ENCODE measurements at places on chromosomes 4 and X. TPM values are rescaled to one million over a fixed set of nuclear protein-coding genes. Genes with fewer than 3 reads are reported as not detected.

The TIMM8A gene
- polyA plus RNA-seq: 10.3 TPM

GRCh38 chr4:52892880-52893279, 30.8 kb downstream of the RASL11B start:
- DNase-seq: peak; percentile 82
- no peaks in the 10 kb centered on the region for H3K27me3 ChIP-seq
- H3K4me3 ChIP-seq: no peak overlapping the region
- peaks cover 21% of the 10 kb centered on the region for H3K4me1 ChIP-seq
- no peaks in the 10 kb centered on the region for H3K36me3 ChIP-seq

The DUX4 gene
- not detected for polyA plus RNA-seq

DNA sequence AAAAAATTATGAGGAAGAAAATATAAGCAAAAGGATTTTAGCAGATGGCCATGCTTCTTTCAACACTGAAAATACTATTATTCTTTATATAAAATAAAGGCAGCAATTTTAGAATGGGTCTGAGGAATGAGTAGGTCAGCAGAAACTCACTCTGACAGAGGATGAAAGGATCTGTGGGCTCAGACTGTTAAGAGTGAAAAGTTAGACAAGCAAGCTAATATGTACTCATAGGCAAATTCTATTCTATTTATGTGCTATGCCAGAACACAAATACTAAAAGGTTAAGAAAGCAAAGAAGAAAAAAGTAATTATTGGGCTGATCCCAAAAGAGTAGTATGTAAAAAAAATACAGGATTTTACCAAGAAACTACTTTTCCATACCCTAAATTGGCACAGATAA, 13.9 kb downstream of the LCORL start:
- no peak overlapping the region for H3K4me3 ChIP-seq
- no peak overlapping the region for H3K27ac ChIP-seq
- no peaks in the 10 kb centered on the region for H3K36me3 ChIP-seq
- H3K27me3 ChIP-seq: no peaks in the 10 kb centered on the region
- no peak for DNase-seq
- peaks cover 6% of the 10 kb centered on the region for H3K4me1 ChIP-seq

The HERC6 gene
- 0.39 TPM for polyA plus RNA-seq

The ANOS1 gene
- 0.07 TPM for polyA plus RNA-seq

DNA sequence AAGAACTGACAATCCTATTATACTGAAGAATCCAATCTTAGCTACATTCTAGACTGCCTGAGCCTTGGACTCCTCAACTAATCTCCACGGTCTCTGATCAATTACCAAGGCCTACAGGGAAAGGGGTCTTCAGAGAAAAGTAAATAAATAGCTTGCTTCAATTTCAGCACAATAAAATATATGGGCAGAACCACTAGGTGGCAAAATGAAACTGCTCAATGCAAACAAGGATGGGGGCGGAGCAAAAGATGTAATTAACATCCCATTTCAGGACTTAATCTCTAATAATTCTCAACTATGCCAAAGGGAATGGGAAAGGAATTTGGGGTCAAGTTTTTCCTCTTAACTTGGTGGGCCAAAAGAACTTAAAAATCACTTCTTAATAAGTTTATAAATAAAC, 78.4 kb upstream of the MAP3K15 start:
- no peaks in the 10 kb centered on the region for H3K36me3 ChIP-seq
- no peak overlapping the region for H3K27ac ChIP-seq
- H3K4me3 ChIP-seq: no peak overlapping the region
- DNase-seq: peak; percentile 48
- no peaks in the 10 kb centered on the region for H3K27me3 ChIP-seq
- peaks cover 3% of the 10 kb centered on the region for H3K4me1 ChIP-seq

GRCh38 chr4:71206763-71207162, 132.1 kb upstream of the SLC4A4 start:
- no peaks in the 10 kb centered on the region for H3K36me3 ChIP-seq
- no peak overlapping the region for H3K27ac ChIP-seq
- H3K4me1 ChIP-seq: peaks cover 17% of the 10 kb centered on the region
- no peaks in the 10 kb centered on the region for H3K27me3 ChIP-seq
- peak; percentile 93 for DNase-seq

The PRRG3 gene
- not detected for polyA plus RNA-seq

DNA sequence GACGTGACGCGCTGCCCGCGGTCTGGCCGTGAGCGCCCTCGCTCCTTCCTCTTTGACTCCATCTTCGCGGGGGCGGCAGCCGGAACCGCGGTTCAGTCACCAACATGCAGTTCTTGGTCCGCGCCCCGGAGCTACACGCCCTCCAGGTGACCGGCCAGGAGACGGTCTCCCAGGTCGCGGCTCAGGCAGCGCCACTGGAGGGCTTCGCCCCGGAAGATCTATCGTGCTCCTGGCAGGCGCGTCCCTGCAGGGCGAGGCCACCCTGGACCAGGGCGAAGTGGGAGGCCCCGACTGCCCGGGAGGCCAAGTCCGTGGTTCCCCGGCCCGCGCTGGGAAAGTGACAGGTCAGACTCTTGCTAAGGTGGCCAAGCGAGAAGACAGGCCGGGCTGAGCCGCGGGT, 2.9 kb downstream of the TRIML2 start:
- no peaks in the 10 kb centered on the region for H3K27me3 ChIP-seq
- H3K27ac ChIP-seq: no peak overlapping the region
- no peaks in the 10 kb centered on the region for H3K36me3 ChIP-seq
- peaks cover 4% of the 10 kb centered on the region for H3K4me1 ChIP-seq
- DNase-seq: no peak
- H3K4me3 ChIP-seq: no peak overlapping the region

The SPARCL1 gene
- not detected for polyA plus RNA-seq

The CCDC160 gene
- not detected for polyA plus RNA-seq

DNA sequence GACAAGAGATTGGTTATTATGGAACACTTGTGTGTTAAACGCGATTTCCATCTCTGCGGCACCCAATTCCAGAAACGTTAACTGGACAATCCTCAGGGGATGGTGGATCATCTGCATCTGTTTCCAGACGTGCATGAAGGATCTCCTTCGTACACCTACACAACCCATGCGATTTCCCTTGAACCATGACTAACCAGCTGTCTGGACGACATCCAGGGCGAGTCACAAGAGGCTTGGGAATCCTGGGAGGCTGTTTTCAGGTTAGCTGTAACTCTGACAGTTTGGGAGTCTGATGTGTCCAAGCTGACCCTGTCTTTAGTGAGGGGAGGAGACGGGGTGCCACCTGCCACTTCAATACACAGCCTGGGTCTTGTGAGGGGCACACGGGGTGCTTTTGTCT, 84.5 kb downstream of the GATB start:
- no peak overlapping the region for H3K4me3 ChIP-seq
- peaks cover 4% of the 10 kb centered on the region for H3K4me1 ChIP-seq

The HERC3 gene
- 6.5 TPM for polyA plus RNA-seq

The FGB gene
- polyA plus RNA-seq: not detected

DNA sequence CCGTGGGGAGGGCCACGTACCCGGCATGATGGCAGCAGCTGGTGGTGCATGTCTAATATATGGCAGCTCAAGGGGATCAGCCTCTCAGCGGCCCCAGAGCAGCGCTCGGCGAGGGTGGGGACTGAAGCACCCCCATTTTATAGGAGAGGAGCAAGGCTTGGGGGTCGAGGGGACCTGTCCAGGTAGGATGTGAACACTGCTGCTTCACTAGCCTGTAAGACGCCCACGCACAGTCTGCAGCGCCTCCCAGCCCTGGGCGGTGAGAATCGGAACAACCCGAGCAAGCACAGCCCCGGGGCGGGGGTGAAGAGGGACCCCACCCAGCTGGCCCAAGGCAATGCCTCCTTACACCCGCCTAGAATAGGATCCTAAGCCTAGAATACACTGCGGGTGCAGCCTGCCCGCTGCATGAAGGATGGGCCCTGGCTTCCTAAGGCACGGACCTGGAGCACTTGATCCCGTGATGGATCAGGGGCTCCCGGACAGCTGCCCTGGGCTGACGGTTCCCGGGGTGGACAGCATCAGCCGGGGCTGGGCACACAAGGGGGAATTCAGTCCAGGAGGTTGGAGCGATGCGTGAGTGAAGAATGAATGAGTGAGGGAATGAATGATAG, 17.6 kb downstream of the ADRA2C start:
- H3K27me3 ChIP-seq: peaks cover 6% of the 10 kb centered on the region
- no peak overlapping the region for H3K27ac ChIP-seq
- H3K4me1 ChIP-seq: no peaks in the 10 kb centered on the region
- no peaks in the 10 kb centered on the region for H3K36me3 ChIP-seq
- DNase-seq: no peak

GRCh38 chr4:147933316-147933715, 201.4 kb downstream of the ARHGAP10 start:
- peaks cover 4% of the 10 kb centered on the region for H3K4me1 ChIP-seq
- DNase-seq: peak; percentile 59
- H3K36me3 ChIP-seq: peaks cover 3% of the 10 kb centered on the region
- no peak overlapping the region for H3K27ac ChIP-seq
- H3K27me3 ChIP-seq: no peaks in the 10 kb centered on the region

GRCh38 chr4:163548481-163549243, 54.2 kb downstream of the TMA16 start:
- peak; percentile 69 for DNase-seq
- H3K27ac ChIP-seq: no peak overlapping the region
- no peaks in the 10 kb centered on the region for H3K27me3 ChIP-seq
- no peaks in the 10 kb centered on the region for H3K36me3 ChIP-seq

- no peak overlapping the region for H3K4me3 ChIP-seq
- DNase-seq: no peak
- no peak overlapping the region for H3K27ac ChIP-seq
- H3K36me3 ChIP-seq: no peaks in the 10 kb centered on the region
- H3K4me1 ChIP-seq: no peaks in the 10 kb centered on the region
Observed at GRCh38 chr4:36420111-36420679, 138.8 kb downstream of the DTHD1 start.

DNA sequence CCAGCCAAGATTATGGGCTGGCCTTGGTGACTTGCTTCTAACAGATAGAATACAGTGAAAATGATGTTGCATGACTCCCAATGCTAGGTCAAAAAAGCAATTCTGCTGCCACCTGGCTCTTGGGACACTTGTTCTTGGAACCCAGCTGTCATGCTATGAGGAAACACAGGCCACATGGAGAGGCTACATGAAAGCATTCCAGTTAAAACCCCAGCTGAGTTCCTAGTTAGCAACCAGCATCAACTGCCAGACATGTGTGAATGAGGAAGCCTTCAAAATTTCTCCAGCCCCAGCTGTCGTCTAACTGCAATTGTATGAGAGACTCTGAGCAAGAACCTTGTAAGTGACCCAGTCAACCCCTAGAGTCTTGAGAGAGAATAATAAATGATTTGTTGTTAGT, 105.2 kb upstream of the FGF16 start:
- H3K27ac ChIP-seq: no peak overlapping the region
- DNase-seq: no peak
- H3K4me3 ChIP-seq: no peak overlapping the region
- no peaks in the 10 kb centered on the region for H3K36me3 ChIP-seq

The AWAT2 gene
- not detected for polyA plus RNA-seq

GRCh38 chr4:121827853-121828252, 4.2 kb upstream of the CCNA2 start:
- peak; percentile 64 for DNase-seq
- H3K4me1 ChIP-seq: no peaks in the 10 kb centered on the region
- no peak overlapping the region for H3K27ac ChIP-seq

DNA sequence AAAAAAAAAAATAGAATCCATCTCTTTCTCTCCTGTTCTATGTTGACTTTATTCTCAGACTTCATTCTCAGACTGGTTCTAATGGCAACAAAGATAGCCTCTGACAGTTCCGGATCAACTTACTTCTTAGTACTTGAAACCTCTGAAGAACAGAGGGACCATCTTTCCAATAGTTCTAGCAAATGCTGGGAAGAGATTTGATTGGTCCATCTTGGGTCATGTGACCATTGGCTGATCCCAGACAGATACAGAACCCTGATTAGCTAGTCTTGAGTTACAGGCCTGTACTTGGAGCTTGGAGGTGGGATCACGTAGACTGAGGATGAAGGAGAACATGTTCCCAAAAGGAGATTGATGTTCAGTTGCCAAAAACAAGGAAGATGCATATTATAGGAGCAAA, 66.9 kb upstream of the STIM2 start:
- H3K36me3 ChIP-seq: no peaks in the 10 kb centered on the region
- no peaks in the 10 kb centered on the region for H3K27me3 ChIP-seq
- H3K27ac ChIP-seq: no peak overlapping the region
- no peaks in the 10 kb centered on the region for H3K4me1 ChIP-seq
- DNase-seq: no peak

GRCh38 chrX:10198254-10198653, 41.5 kb downstream of the CLCN4 start:
- H3K36me3 ChIP-seq: no peaks in the 10 kb centered on the region
- no peaks in the 10 kb centered on the region for H3K27me3 ChIP-seq
- DNase-seq: peak; percentile 79
- H3K27ac ChIP-seq: no peak overlapping the region

The PF4V1 gene
- polyA plus RNA-seq: not detected

DNA sequence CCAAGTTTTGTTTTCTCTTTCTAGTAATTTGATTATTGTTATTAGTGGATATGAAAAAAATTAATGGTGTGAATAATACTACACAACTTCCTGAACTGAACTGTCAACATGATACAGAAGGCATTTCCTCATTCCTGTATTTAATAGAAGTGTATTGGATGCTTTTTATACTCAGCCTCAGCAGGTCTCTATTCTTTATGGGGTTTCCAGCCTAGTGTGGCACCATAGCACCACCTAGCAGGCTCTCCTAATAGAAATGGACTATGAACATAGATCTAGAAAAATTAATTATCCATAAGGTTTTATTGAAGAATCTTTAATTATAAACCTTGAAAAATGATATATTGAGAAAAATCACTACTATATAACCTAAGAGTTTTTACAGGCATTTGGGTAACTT, 52.4 kb downstream of the GLRB start:
- H3K36me3 ChIP-seq: no peaks in the 10 kb centered on the region
- no peaks in the 10 kb centered on the region for H3K27me3 ChIP-seq
- no peak overlapping the region for H3K4me3 ChIP-seq
- H3K4me1 ChIP-seq: no peaks in the 10 kb centered on the region

DNA sequence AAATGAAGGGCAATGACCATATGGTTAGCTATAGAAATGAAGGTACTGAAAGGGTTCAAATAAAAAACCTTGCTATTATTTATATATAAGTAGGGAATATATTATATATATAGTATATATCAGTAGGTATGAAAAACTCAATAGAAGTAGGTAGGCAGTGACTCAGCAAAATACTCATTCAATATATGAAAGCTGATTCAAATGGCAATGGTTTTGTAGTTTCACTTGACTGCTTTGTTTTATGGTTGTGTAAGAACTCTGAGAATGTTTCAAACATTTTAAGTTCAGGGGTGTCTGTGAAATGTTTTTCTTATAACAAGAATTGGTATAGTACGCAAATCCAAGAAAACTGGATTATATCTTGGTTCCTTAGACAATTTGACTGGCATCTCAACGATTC, 4.1 kb downstream of the ZNF280C start:
- H3K36me3 ChIP-seq: no peaks in the 10 kb centered on the region
- no peak overlapping the region for H3K4me3 ChIP-seq
- H3K4me1 ChIP-seq: no peaks in the 10 kb centered on the region
- H3K27ac ChIP-seq: no peak overlapping the region
- peak; percentile 26 for DNase-seq

DNA sequence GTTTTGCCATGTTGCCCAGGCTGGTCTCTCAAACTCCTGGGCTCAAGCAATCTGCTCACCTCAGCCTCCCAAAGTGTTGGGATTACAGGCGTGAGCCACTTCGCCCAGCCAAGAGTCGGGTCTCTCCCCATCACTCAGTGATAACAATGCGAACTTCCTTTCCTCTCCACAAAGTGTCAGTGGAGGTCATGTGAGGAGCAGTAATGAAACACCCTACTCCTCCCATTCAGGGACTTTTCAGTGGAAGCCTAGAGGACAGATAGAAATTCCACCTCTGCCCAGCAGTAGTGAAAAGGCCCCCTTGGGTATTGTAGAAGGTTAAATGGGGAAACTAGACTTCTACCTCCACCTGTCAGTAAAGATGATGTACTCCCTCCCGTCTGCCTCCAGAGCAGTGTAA, 141.9 kb upstream of the STK26 start:
- no peak overlapping the region for H3K27ac ChIP-seq
- H3K36me3 ChIP-seq: no peaks in the 10 kb centered on the region
- H3K4me3 ChIP-seq: no peak overlapping the region
- H3K4me1 ChIP-seq: no peaks in the 10 kb centered on the region
- H3K27me3 ChIP-seq: peaks cover 9% of the 10 kb centered on the region
